ENCODE measurements at places on chromosomes 2 and 18.

GRCh38 chr2:71417300-71418202, 35.8 kb upstream of the DYSF start:
- DNase-seq = no peak

GRCh38 chr18:48048251-48048650, 117.8 kb upstream of the SMAD2 start:
- no peak for DNase-seq

- DNase-seq = no peak
These were observed at the start of gene LINC00305 for GRCh38 chr18:64148988-64149387. LINC00305 (minus strand) TSS chr18:64149088.

GRCh38 chr2:199335502-199335901, 122.2 kb downstream of the SATB2 start:
- no peak for DNase-seq

- peak; percentile 65 for DNase-seq
These were observed 1.1 kb upstream of the NAPG start for GRCh38 chr18:10524507-10525370.

DNA sequence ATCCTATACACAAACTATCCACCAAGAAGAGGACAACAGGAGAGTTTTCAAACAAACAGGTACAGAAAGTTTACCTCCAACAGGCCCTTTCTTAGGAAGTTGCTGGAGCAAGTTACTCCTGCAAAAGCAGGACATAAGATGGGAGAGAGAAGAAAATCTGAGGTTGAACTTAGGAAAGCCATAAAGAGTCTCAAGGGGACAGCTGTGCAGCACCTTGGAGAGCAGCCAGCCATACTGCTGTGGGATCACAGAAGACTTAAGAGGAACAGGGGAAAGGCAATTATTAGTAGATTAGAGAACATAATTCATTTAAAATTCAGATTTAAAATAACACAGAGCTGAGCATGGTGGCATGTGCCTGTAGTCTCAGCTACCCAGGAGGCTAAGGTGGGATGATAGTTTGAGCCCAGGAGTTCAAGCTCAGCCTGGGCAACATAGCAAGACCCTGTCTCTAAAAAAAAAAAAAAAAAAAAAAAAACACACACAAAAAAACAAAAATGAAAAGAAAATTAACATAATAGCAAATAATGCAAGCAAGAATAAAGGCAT, 148.1 kb upstream of the SIX3 start:
- DNase-seq = peak; percentile 3

- no peak for DNase-seq
These were observed 195.6 kb upstream of the MC4R start for GRCh38 chr18:60568220-60568619.

- no peak for DNase-seq
These were observed 44.9 kb downstream of the PTPN2 start for GRCh38 chr18:12839057-12839525.

- DNase-seq = no peak
These were observed 57.3 kb downstream of the ARHGAP25 start for GRCh38 chr2:68791914-68792313.

DNA sequence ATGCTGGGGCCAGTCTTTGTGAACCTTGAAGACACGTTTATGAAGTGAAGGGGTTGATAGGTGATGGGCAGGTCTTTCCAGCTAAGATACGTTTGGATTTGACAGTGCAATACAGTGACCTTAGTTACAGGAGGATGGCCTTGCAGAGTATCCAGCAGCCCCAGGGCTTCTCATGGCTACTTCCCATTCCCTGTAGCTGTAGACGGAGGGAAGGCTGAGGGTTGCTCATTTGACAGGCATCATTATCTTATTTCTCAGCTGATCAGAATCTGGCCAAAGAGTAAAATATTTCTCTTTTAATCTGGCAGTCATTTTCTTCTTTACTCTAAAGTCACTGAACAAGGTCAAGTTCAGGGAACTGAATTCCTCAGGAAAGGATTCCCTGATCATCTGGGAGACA, 85.1 kb upstream of the RMDN2 start:
- DNase-seq = no peak

DNA sequence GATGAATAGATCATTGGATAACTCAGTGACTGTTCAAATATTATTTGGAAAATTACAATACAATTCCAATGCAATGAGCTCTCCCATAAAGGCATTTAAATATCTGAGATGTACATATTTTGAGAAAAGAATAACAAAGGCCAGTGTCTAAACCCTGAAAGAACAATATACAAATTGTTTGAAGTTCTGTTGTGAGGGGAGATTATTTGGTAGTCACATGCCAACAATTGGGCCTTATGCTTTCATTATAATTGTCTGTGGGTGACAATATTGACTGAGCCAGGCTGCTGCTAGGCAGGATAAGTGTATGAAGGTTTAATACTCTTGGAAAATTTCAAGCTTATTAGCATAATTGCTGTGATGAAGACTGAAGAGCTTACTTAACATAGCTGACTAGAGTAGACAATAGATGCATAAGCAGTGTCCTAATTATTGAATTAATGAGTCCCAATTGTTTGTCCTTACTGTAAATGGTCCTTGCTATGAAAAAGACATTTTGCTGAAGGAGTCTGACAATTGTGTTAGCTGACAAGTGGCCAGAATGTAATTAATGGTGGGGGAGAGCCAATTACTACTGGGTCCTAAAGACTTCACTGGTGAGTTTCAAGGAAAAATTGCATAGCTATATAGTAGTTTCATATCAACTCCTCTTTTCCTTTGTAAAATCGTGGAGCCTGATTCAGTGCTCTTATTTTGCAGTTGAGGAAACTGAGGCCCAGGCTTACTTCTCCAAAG, 5.0 kb upstream of the SMAD2 start:
- DNase-seq = no peak

DNA sequence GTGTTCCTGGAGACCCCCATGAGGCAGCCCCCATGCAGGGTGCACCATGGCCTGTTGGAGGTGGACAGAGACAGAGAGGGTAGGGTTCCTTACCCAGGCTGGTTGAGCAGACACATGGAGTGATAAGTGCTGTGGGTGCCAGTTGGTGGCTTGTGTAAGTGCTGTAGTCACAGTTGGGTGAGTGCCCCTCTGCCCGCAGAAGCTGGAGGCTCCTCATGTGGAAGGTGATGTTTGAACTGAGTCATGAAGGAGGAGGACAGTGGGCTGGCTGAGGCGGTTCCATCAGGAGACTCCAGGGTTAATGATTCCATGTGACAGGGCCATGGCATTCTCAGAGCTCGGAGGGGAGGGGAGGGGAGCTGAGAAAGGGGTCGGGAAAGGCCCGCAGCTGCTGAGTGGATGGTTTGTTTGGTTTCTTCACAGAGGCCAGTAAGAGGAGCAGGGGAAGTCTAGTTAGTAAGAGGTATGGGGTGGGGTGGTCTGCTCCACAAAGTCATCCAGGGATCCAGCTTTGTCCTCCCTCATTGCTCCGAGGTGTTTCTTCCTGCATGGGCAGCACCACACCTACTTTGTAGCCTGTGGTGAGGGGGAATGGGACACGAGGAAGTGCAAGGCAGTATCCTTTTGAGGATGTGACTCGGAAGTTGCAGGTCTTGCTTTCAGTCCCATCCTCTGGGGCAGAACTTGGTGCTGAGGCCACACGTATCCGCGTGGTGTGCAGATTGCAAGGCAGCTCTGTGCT, 13.6 kb downstream of the IMPA2 start:
- peak; percentile 36 for DNase-seq

DNA sequence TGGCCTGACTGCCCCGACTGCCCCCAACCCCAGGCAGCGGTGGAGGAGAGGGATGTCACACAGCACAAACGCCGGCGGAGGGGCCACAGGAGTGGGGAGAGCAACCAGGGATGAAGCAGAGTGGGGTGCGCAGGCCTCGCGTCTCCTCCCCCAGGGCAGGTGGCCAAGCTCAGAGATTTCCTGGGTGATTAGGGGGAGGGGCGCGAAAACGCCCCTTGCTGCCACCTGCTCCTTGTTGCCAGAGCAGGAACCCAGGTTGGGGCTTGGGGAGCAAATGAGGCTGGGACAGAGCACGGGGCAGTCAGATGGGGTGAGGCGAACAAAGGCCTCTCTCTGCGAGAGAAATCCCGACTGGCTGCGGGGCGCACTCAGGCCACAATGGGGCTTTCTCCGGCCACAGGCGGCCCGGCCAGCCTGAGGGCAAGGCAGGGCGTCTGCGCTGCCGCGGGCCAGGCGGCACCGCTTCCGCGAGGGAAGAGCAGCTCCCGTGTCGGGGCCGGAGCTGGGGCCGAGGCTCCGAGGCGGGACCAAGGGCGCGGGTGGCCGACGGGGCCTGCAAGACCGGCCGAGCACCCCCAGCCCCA, 11.5 kb downstream of the TEX44 start:
- no peak for DNase-seq

DNA sequence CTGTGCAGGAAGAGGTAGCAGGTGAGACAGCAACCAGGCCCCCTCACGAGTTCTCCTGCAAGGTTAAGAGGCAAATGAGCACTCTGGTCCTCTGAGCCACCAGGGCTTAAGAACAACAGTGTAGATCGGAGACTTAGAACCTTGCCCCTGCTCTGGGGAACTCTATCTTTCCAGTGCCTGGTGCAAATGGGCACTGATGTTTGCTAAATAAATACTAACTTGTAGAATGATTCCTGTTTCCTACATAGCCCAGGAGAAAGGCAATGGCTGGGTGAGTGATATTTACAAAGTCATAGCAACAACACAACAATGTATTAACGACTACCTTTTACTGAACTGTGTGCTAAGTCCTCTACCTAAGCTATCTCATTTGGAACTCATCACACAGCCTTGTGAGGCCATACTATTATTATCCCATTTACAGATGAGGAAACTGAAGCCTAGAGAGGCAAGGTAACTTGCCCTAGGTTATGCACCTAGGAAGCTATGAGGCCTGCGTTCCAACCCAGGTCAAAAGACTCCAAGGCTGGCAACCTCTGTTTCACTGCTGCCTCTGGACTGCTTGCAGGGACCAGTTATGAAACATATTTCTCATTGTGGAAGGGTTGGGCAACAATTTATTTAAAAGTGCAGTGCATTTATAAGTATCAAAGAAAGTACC, 4.3 kb downstream of the ATP8B1 start:
- no peak for DNase-seq

DNA sequence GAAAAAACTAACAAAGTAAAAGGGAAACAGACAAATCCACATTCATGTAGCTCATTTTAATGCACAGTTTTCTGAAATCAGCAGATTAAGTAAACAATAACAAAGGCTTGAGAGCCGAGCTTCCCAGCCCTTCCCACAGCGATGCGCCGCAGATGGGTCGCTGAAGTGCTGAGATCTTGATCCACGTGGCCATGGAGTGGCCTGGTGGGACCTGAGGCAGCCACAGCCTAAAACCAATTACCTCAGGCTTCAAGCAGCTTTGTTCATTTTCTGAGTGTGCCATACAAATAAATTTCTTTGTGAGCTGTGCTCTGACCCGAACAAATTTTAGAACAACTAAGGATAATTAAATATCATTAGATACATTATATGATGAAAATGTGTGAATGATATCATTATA, 25.6 kb upstream of the CYRIA start:
- DNase-seq = no peak

GRCh38 chr18:1968801-1969498, 602.4 kb downstream of the METTL4 start:
- DNase-seq = no peak
